Camera-type eye (tissue), 1 donor: ENCODE measurements at places on chromosomes 13 and 19. TPM values are rescaled to one million over a fixed set of nuclear protein-coding genes. Genes with fewer than 3 reads are reported as not detected.

Gene HNRNPM
- total RNA-seq, result 130 TPM

Gene ONECUT3
- total RNA-seq, result 0.55 TPM

Gene ATP4A
- total RNA-seq, result not detected

Gene KCNK6
- 2.4 TPM for total RNA-seq
